ENCODE measurements at places on chromosomes 7 and 10.

DNA sequence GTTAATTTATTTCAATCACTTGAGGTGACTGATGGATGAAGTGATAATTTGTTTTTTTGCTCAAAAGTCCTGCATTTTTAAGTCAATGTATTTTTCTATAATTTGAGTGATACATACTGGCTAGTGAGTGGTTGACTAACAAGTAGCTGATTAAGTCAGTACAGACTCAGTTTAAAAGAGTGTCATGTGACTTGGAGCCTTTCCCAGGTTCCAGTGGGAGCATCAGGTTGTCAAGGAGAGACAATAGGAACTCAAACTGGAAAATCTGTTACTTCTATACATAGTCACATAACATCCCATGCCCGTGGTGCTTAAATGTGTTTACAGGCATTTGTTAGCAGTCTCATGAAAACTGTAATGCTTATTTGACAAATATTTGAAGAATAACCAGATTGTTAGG lies 154.7 kb downstream of the ANK3 start:
- H3K4me1 ChIP-seq = peaks cover 19% of the 10 kb centered on the region
- no peaks in the 10 kb centered on the region for H3K27me3 ChIP-seq
- no peak for DNase-seq
- H3K36me3 ChIP-seq = no peaks in the 10 kb centered on the region

GRCh38 chr7:85823396-85824080 lies 636.7 kb upstream of the SEMA3D start:
- no peak for DNase-seq
- no peak overlapping the region for H3K4me3 ChIP-seq
- no peaks in the 10 kb centered on the region for H3K4me1 ChIP-seq
- H3K36me3 ChIP-seq = no peaks in the 10 kb centered on the region
- no peaks in the 10 kb centered on the region for H3K27me3 ChIP-seq

DNA sequence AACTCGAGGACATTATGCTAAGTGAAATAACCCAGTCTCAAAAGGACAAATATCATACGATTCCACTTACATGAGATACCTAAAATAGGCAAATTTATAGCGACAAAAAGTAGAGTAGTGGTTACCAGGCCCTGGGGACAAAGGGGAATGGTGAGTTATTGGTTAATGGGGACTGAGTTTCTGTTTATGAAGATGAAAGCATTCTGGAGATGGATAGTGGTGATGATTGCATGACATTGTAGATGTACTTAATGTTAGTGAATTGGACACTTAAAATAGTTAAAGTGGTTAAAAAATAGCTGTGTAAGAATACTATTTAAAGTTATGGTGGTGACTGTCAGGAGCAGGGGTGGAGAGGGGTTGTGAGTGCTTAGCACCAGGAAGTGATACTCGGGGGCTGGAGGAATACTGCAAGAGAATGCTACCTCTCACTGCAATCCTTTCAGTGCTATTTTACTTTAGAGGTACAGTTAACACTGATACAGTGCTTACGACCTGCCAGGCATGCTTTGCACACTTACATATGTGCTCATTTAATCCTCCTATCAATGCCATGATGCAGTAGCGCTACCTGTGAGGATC lies 16.7 kb upstream of the TEX36 start:
- H3K36me3 ChIP-seq = no peaks in the 10 kb centered on the region
- H3K4me3 ChIP-seq = no peak overlapping the region
- DNase-seq = no peak
- H3K27me3 ChIP-seq = no peaks in the 10 kb centered on the region
- peaks cover 3% of the 10 kb centered on the region for H3K4me1 ChIP-seq

- no peaks in the 10 kb centered on the region for H3K27me3 ChIP-seq
- DNase-seq = no peak
- no peak overlapping the region for H3K4me3 ChIP-seq
- peaks cover 14% of the 10 kb centered on the region for H3K4me1 ChIP-seq
- no peaks in the 10 kb centered on the region for H3K36me3 ChIP-seq
Measured at GRCh38 chr7:30201921-30202320, 67.1 kb downstream of the MTURN start.

GRCh38 chr7:10577866-10578374 lies 395.8 kb upstream of the PHF14 start:
- no peaks in the 10 kb centered on the region for H3K4me1 ChIP-seq
- no peak overlapping the region for H3K4me3 ChIP-seq
- no peaks in the 10 kb centered on the region for H3K27me3 ChIP-seq
- no peak for DNase-seq
- H3K36me3 ChIP-seq = no peaks in the 10 kb centered on the region

GRCh38 chr7:29598613-29599012 lies 35.0 kb downstream of the PRR15 start:
- no peak for DNase-seq
- no peak overlapping the region for H3K27ac ChIP-seq
- H3K27me3 ChIP-seq = no peaks in the 10 kb centered on the region
- no peaks in the 10 kb centered on the region for H3K4me1 ChIP-seq

DNA sequence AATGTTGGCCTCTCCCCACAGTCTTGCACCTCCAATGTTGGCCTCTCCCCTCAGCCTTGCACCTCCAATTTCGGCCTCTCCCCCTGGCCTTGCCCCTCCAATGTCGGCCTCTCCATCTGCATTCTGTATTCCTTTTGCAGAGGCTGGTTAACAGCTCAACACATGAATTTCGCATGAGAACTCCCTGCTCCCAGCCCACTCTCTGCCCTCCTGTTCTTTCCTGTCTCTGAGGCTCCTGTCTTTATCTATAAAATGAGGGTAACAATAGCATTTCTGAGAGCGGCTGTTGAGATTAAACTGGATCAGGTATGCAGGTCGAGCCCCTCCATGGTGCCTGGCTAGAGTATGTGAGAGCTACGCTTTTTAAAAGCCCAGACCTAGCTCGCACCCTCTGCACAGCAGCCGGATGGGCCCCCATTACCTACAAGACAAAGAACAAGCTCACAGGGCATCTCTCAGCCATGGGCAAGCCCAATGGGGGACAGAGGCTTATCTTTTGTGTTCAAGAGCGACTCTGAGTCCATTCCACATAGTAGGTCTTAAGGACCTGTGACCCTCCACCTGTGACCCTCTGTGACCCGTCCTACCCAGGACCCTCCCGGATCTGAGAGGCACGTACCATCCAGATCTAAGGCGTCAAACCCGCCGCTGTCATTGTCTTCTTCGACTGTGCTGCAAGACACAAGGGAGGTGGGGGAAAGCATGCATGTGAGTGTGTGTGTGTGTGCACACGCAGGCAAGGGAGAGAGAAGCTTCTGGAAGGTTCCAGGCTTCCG lies 82.2 kb upstream of the GNA12 start:
- H3K4me1 ChIP-seq = peaks cover under 1% of the 10 kb centered on the region
- peaks cover 78% of the 10 kb centered on the region for H3K27me3 ChIP-seq
- no peak overlapping the region for H3K4me3 ChIP-seq
- DNase-seq = peak; percentile 68

- no peak overlapping the region for H3K4me3 ChIP-seq
- H3K4me1 ChIP-seq = no peaks in the 10 kb centered on the region
- DNase-seq = no peak
Measured at GRCh38 chr10:76297780-76298281, 866.4 kb downstream of the LRMDA start.

GRCh38 chr7:55050281-55050680 lies 31.5 kb downstream of the EGFR start:
- H3K4me1 ChIP-seq = peaks cover 92% of the 10 kb centered on the region
- no peaks in the 10 kb centered on the region for H3K36me3 ChIP-seq
- DNase-seq = no peak

- no peaks in the 10 kb centered on the region for H3K27me3 ChIP-seq
- no peak for DNase-seq
- no peak overlapping the region for H3K27ac ChIP-seq
- no peak overlapping the region for H3K4me3 ChIP-seq
- no peaks in the 10 kb centered on the region for H3K36me3 ChIP-seq
Measured at GRCh38 chr10:63917363-63917762, 396.2 kb downstream of the REEP3 start.

- H3K27ac ChIP-seq = no peak overlapping the region
- no peaks in the 10 kb centered on the region for H3K27me3 ChIP-seq
- no peak overlapping the region for H3K4me3 ChIP-seq
- H3K4me1 ChIP-seq = no peaks in the 10 kb centered on the region
- no peak for DNase-seq
Measured at GRCh38 chr7:83879063-83879462, 230.1 kb upstream of the SEMA3E start.

GRCh38 chr7:92873776-92874175 lies 37.4 kb upstream of the CDK6 start:
- H3K27me3 ChIP-seq = no peaks in the 10 kb centered on the region
- no peak overlapping the region for H3K4me3 ChIP-seq
- H3K4me1 ChIP-seq = no peaks in the 10 kb centered on the region
- no peaks in the 10 kb centered on the region for H3K36me3 ChIP-seq
- no peak overlapping the region for H3K27ac ChIP-seq
- DNase-seq = no peak

DNA sequence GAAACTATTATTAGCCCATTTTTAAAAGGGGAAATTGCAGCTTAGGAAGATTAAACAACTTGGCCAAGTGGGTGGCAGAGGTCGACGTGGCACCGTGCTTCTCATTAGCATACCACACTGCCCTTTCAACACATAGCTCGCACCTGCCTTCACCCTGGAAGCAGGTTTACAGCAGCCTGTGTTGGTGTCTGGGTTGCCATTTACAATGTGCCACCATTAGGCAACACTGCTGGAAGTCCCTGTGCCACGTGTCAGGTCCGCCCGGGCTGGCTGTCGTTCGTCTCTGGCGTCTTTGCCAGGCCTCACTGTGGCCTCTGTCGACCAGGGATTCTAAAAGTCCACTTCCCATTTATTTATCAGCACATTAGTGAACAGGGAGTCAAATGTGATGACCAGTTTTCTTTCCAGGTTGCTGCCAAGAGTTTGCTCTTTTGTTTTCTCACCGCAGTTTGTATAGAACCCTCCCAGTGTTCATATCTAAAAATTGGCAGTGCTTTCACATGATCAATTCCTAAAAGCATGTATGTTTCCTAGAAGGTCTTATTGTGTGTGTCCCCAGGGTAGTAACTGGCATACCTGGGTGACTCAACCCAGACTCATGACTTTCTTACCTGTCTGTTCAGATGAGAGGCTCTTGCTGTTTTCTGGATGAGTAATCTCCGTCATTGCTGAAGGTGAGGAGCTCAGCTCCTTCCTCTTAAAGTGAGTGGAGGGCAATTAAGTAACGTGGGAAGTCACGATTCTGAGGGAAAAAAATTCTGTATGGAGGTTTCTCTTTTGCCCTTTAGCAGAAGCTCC lies 9.2 kb downstream of the INSIG1 start:
- no peak for DNase-seq
- H3K36me3 ChIP-seq = peaks cover 55% of the 10 kb centered on the region
- H3K27ac ChIP-seq = no peak overlapping the region
- H3K4me1 ChIP-seq = no peaks in the 10 kb centered on the region
- no peak overlapping the region for H3K4me3 ChIP-seq
- no peaks in the 10 kb centered on the region for H3K27me3 ChIP-seq

- no peak overlapping the region for H3K4me3 ChIP-seq
- no peaks in the 10 kb centered on the region for H3K27me3 ChIP-seq
- no peak for DNase-seq
- H3K4me1 ChIP-seq = peaks cover 42% of the 10 kb centered on the region
- no peak overlapping the region for H3K27ac ChIP-seq
Measured at GRCh38 chr7:143495851-143496250, 18.2 kb downstream of the TAS2R41 start.

GRCh38 chr10:49053053-49053997 lies 62.0 kb downstream of the VSTM4 start:
- DNase-seq = no peak
- no peaks in the 10 kb centered on the region for H3K36me3 ChIP-seq
- H3K4me1 ChIP-seq = peaks cover 58% of the 10 kb centered on the region

DNA sequence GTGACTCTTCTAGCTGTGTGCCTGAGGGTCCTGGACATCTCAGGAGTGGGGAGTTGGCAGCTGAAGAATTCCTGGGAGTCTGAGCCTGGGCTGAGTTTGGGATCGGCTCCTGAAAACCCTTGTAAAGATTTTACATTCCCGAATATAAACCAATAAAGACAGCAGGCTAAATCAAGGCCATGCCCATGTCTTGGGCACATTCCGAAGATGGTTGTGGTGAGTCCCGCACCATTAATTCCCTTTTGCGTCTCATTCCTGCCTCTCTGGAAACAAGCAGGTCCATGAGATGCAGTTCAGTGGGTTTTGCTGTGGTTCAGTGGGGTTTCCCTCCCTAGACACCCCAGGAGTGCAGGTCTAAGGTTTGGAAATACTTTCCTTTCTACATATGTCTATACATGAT lies 90.9 kb downstream of the COL26A1 start:
- H3K4me3 ChIP-seq = no peak overlapping the region
- H3K36me3 ChIP-seq = no peaks in the 10 kb centered on the region
- DNase-seq = no peak
- no peak overlapping the region for H3K27ac ChIP-seq
- no peaks in the 10 kb centered on the region for H3K27me3 ChIP-seq

DNA sequence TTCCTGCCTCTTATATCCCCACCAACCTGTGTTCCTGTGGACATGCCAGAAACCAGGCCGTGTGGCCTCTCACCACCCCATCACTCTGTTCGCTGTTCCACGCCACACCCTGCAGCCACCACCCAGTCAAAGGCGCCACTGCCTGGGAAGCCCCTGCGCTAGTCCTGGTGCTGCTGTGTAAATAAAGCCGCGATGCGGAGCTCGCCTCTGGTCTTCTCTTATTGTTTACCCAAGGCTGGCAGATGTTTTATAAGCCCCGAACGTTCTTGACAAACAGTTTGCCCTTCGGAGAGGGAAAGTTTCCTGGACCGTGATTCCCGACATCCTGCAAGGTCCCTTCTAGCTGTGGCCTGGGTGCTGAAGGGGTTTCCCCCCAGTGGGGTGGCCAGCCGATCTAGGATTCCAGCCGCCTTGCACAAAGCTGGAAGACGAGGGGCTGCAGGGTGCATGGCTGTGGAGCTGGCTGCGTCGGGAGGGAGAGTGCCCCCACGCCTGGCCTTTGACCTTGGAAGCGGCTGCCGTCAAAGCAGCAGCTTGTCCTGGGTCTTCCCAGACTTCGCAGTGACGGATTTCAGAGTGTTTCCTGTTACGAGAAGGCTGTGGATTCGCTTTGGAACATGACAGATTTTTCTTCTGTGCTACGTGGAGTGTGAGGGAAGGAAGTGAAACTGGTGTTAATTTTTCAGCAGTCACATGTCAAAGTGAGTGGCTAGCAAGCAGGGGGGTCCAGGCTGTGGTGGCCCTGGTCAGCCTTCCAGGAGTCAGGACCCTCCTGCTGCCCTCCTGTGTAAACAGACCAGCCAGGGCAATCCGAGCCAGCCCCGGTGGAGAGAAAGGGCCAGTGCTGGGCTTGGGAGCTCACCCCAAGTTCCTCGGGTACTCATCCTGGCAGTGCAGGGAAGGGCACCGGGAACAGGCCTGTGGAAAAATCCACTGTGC lies 61.6 kb downstream of the LHPP start:
- peaks cover 4% of the 10 kb centered on the region for H3K36me3 ChIP-seq
- peaks cover 30% of the 10 kb centered on the region for H3K4me1 ChIP-seq
- peak overlapping the region; percentile 14 for H3K4me3 ChIP-seq
- no peaks in the 10 kb centered on the region for H3K27me3 ChIP-seq

- peaks cover 14% of the 10 kb centered on the region for H3K4me1 ChIP-seq
- DNase-seq = no peak
- H3K36me3 ChIP-seq = no peaks in the 10 kb centered on the region
- H3K27ac ChIP-seq = no peak overlapping the region
Measured at GRCh38 chr10:70466951-70467350, 11.6 kb upstream of the PALD1 start.

GRCh38 chr10:89392974-89393373 lies 551 bp downstream of the IFIT1 start:
- peaks cover 39% of the 10 kb centered on the region for H3K4me1 ChIP-seq
- no peaks in the 10 kb centered on the region for H3K27me3 ChIP-seq
- DNase-seq = no peak
- H3K4me3 ChIP-seq = peak overlapping the region; percentile 60
- peak overlapping the region; percentile 67 for H3K27ac ChIP-seq
